Fibroblast of upper back skin (primary cell): ENCODE measurements at places on chromosomes 12 and 14.

DNA sequence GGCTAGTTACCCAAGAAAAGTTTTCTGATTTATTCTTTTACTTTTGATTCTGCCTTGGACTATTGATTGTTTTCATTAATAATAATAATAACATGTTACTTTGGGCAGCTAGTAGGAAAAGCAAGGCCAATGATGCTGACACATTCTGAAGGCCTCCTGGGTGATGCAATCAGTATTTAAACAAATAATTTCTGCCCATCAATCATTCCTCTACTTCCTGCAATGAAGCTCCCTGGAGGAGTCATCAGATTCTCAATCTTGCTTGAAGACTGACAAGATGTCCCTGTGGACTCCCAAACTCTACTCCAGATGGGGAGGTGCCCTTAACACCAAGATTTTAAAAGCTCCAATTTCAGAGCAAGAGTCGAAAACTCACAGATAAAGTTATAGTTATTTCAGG, at the start of gene SPX:
Gene SPX (plus strand): TSS at position 244 of the 400 bp plus-strand sequence. CDS start 177 bp downstream, outside the sequence.
- DNase-seq = peak; percentile 67

DNA sequence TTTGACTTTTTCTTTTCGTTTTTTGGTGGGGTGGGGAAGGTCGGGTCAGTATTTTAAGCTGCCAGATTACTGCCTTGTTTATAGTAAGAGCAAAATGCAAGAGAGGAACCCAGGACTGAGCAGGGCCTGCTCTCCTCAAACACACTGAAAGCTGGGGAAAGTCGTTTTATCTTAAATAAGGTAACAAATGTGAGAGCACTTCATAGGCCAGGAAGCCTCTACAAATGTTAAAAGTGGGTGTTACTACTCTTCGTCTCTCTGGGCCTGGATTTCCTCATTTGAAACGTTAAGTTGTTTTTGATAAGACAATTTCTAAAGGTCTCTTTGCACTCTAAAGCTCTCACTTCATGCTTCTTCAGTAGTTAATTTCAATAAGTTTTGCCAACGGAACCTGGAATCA, 33.8 kb downstream of the PLEKHG7 start:
- DNase-seq = no peak

- DNase-seq = no peak
Observed at GRCh38 chr12:13197526-13198143, 1.1 kb downstream of the EMP1 start.

DNA sequence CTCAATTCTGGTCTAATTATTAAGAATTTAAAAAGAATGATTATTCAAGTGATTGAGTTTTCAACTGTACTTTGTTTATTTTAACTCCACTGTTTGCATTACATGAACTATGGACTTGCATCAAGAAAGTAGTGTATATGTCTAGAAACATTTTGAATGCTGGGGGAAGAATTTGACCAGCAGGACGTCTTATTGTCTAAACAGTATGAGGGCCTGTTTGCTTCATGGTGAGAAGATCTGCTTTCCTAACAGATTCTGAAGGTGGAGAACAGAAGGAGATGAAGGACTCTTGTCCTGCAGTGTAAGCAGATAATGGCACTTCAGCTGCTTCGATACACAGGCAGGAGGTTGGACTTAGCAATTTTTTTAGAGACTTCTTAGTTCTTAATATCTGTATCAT, 176.0 kb downstream of the DACT1 start:
- no peak for DNase-seq

DNA sequence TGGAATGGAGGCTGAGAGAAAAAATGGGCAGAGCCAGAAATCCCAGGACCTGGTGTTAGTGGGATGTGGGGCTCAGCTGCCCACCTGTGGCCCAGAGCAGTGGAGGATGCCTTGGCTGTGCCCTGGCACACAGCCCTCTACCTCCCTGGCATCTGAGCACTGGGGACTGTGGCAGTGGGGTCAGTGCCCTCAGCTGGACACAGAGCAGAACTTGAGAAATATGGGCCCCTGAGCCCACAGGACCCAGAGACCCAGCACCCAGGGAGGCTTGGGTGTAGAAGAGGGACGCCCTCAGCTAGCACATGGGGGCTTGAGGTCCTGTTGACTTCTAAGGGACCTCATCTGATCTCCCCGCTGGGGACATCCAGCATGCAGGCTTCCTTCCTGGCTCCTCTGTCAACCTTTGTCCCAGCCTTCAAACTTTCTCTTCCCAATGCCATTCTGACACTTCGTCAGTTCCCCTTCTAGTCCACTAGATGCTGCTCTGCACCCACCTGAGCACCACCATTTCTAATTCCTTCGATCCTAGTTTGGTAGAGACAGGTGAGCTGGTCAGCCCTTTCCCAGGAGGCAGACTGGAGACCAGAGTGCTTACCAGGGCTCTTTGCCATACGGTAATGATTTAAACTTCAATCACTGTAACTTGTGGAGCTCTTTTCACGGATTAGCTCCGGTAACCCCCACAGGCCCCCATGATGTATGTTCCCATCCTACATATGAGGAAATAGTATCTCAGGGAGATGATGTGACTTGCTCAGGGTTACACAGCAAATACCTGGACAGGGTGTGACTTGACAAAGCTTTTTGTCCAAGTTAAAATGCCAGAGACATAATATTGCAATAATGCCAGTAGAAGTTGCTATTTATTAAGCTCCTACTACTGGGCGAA, 143.7 kb downstream of the ASCL4 start:
- peak; percentile 10 for DNase-seq

DNA sequence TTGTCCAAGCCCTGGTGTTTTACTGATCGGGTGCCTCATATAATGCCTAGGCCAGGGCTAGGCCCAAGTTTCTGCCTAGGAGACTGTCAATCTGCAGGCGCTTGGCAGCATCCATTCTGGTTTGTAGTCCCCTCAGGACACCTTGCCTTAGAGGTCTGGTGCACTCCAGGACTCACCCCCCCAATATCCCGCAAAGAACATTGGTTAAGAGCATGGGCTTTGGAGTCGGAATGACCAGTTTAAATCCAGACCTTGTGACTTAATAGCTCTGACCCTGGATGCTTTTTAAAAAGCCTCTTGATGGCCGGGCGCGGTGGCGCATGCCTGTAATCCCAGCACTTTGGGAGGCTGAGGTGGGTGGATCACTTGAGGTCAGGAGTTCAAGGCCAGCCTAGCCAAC, 60.0 kb downstream of the GALNT16 start:
- no peak for DNase-seq

GRCh38 chr12:93939641-93940325, 208.6 kb upstream of the PLXNC1 start:
- no peak for DNase-seq

GRCh38 chr14:45526715-45527549, 273.9 kb upstream of the MIS18BP1 start:
- DNase-seq = peak; percentile 0

DNA sequence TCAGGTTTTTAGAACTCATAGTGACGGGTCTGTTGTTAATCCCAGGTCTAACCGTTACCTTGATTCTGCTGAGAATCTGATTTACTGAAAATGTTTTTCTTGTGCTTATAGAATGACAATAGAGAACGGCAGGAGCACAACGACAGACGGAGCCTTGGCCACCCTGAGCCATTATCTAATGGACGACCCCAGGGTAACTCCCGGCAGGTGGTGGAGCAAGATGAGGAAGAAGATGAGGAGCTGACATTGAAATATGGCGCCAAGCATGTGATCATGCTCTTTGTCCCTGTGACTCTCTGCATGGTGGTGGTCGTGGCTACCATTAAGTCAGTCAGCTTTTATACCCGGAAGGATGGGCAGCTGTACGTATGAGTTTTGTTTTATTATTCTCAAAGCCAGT, 34.4 kb downstream of the PSEN1 start:
- no peak for DNase-seq

- DNase-seq = peak; percentile 38
Observed at GRCh38 chr14:95250936-95251335, 68.8 kb downstream of the CLMN start.

DNA sequence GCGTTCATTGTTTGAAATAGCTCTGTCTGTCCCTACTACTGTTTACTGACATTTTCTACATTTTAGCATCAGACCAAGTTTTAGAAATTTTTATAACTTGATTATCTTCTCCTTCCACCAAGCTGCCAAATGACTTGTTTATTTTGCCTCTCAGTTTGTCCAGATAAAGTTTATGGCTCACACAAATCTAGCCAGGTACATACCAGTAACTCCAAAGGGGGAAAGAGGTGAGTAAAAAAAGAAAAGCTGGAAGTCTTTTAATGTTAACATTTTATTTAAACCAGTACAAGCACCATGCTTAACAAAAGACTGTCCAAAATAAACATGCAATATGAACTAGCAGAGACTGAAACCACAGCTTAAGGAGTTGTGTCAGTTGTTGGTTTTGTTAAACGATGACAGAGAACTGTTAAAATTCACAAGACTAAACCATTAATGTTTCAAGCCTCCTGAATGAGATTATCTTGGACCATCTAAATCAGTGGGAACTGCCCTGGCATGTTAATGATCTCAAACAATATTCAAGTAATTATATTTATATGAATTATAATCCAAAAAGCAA, 14.5 kb downstream of the GMFB start:
- DNase-seq = no peak

DNA sequence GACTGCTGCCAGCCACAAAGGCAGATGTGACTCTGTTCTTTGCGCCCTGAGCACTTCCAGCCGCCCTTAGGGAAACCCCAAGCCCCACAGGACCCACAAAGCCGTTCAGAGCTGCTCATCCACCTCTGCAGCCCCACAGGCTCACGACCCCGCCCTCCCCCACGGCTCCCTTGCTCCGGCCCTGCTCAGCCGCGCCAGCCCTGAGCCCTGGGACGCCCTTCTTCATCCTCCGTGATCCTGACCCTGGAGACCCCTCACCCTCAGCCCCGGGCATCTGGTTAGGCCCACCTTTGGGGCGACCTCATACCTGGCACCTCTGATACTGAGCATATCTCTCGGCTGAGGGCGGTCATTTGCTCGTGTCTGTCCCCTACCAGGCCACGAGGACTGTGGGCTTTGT, 125.8 kb upstream of the EVL start:
- DNase-seq = no peak
